ENCODE measurements at places on chromosomes 3 and 15.

DNA sequence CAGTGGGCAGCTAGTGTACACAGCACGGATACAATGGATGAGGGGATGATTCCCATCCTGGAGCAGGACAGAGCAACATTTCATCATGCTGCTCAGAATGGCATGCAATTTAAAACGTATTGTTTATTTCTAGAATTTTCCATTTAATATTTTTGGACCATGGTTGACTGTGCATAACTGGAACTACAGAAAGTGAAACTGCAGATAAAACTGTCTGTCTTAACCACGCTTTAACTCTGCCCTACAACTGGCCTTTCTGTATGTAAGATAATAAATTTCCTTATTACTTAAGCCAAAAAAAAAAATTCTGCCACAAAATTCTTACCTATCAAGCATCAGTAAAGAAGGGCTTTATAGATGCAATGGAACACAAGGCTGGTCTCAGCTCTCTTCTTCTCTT lies 33.4 kb downstream of the AP3S2 start:
- DNase-seq: peak; percentile 29

DNA sequence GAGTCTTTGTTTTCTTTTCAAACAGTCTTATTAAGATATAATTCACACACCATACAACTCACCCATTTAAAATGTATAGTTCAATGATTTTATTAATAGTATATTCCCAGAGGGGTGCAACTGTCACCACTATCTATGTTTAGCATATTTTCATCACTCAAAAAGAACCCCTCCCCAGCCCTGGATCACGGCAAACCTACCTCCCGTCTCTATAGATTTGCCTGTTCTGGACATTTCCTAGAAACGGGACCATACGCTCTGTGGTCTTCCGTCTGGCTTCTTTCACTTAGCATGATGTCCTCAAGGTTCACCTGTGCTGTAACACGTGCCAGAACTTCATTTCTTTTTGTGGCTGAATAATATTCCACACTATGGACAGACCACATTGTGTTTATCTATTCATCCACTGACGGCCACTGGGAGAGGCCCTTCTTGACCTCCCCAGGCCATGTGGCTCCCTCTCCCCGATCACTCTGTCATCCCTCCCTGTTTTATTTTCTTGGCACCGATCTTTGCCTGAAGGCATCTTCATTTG lies 56.4 kb downstream of the IQSEC1 start:
- no peak for DNase-seq

GRCh38 chr3:153404157-153404556 lies 242.1 kb downstream of the RAP2B start:
- DNase-seq: no peak

DNA sequence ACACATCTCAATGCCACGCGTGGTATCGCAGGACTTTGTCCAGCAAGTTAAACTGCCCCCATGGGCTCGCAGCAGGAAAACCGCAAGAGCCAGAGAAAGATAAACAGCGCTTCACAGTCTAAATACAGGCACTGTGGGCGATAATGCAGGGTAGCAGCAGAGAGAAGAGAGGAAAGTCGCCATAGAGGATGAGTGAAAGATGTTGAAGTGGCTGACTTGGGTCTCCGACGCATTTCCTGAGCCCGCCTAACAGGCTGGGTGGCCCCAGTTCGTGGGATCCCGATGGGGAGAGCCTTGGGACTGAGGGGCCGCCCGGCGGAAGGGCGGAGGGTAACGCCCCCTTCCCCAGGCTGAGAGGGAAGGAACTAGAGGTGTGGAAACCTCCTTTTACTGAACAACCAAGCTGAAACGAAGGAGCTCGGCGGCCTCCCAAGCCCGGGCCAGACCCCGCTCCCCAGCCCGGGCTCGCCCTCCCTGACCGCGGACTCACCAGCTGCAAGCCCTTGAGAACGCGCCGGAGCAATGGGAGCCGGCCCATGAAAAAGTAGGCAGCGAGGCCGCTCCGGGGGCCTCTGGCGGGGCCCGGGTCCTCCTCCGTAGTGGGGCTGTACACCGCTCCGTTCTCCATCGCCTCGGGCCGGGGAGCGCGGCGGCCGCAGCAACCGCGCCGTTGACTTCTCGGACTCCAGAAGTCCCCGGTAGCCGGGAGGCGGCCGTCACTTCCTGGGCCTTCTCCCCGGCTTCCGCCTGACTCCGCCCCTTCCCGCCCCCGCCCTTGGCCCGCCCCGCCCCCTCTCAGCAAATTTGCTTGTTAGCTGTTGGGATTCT lies at the start of gene CMTM6:
CMTM6 (minus strand) TSS at position 735 of the 828 bp plus-strand sequence; CDS start at position 628, 107 bp downstream.
- DNase-seq: peak; percentile 92

- no peak for DNase-seq
Observed at GRCh38 chr3:98518816-98519215, 3.9 kb downstream of the CLDND1 start.

DNA sequence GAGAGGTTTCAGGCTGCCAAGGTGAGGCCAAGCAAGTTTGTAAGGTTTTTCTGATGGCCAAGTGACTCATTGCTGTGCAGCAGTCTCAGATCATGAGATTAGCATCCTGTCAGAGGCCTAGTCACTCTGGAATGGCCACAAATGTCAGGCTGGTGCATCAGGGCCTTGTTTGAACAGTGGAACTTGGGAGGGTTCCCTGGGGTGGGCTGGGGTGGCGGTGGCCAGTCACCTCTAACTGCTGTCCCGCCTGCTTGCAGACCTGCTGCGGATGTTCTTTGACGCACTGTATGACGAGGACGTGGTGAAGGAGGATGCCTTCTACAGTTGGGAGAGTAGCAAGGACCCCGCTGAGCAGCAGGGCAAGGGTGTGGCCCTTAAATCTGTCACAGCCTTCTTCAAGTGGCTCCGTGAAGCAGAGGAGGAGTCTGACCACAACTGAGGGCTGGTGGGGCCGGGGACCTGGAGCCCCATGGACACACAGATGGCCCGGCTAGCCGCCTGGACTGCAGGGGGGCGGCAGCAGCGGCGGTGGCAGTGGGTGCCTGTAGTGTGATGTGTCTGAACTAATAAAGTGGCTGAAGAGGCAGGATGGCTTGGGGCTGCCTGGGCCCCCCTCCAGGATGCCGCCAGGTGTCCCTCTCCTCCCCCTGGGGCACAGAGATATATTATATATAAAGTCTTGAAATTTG lies 2.8 kb upstream of the FAM131A start:
- DNase-seq: peak; percentile 73

DNA sequence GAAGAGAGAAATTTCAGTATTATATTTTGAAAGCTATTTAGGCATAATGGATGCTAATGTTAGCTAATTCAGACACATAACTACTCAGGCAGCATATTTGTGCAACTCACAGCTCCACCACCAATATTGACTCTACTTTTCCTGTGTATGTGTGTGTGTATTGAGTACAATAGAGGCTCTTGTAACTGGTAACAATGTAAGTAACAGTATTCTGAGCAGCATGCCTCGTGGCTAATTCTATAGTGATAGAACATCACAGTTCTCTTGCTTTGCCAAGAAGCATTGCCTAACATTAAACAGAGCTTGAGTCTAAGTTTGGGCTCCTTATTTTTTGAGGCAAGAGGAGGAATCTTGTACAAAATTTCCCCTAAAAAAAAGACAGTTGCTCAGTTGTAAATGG lies 98.6 kb upstream of the ARHGEF26 start:
- no peak for DNase-seq

DNA sequence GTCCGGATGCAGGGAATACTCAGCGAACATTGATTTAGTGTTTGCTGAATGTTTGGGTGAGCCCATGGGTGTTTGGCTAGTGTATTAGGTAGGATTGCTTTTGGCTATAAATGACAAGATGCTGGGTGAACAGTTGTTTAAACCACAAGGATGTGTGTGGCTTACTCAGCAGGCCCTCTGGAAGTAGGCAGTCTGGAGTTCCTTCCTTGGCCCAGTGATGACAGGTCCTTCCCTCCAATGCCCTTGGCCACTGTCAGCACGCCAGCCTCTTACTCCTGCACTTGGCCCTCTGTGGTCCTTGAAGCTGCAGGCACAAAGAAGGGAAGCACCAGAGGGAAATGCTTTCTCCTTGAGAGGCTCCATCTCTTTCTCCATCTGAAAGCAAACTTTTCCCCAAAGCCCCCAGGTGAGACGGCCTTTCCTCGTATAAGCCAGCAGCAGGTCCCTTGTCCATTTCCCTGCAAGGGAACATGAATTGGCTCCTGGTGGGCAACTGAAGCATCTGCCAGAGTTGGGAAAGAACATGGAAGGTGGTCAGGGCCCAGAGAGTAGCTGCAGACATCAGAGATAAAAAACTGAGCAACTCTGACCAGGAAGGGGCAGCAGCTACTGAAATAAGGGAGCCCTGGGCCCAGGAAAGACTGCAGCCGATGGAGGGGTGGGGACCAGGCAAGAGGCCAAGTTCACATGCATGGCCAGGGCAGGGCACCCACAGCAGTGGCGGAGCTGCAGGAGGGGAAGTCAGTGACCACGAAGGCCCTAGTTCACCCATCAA lies 105.0 kb downstream of the TPRA1 start:
- no peak for DNase-seq

DNA sequence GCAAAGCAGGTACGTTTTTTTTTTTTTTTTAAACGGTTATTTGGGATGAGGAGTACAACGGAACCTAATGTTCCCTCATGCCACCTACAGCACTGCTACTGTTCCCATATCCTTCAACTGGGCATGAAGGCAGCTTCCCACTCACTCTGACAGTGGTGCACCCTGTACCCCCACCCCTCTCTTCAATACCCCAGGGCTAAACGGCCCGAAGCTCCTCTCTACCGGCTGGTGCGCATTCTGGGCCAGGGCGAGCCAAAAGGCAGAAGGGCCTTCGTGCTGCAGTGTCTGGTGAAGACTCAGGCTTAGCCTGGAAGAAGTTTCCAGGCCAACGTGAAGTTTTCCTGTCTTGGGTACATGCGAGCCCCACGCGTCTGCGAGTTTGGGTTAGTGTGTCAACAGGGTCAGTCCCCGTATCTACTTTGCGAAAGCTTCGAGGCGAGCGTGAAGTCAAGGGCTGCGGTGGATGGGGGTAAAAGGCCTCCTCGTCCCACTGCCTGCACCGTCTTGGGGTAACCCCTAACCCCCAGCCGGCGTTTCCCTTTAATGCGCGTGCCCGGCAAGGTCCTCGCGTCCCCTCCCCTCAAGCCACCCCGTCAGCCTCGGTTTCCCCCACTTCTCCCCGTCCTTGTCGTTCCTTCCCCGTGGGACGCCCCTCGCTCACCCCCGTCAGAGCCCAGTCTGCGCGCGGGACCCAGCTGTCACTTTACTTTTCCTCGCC lies 765 bp upstream of the UBE2E2 start:
- DNase-seq: peak; percentile 17
